Stimulated activated naive CD4-positive, alpha-beta T cell treated with Interleukin-2 at 50 U/mL for 16 hours (primary cell): ENCODE measurements at places on chromosomes 6 and 20.

DNA sequence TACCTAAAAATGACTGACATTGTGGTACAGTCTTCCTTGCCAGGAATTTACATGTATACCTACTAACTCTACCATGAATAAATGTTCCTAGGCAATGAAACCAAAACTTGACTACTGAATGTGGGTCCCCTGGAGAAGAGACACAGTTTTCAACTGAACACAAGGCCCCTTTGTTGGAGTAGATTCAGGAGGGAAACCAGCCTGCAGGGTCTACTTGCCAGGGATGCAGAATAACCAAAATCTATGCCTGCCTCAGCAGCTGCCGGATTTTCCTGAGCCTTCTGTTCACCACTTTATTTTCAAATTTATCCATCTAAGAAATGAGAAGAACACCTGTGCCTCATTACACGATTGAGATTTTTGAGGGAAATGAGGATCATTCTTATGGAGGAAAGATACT, 211.9 kb downstream of the GRM1 start:
- no peak for DNase-seq

- DNase-seq, result no peak
Observed at GRCh38 chr6:124432620-124433019, 529.6 kb upstream of the RNF217 start.

GRCh38 chr6:38813041-38813823, 98.1 kb downstream of the DNAH8 start:
- DNase-seq, result no peak

DNA sequence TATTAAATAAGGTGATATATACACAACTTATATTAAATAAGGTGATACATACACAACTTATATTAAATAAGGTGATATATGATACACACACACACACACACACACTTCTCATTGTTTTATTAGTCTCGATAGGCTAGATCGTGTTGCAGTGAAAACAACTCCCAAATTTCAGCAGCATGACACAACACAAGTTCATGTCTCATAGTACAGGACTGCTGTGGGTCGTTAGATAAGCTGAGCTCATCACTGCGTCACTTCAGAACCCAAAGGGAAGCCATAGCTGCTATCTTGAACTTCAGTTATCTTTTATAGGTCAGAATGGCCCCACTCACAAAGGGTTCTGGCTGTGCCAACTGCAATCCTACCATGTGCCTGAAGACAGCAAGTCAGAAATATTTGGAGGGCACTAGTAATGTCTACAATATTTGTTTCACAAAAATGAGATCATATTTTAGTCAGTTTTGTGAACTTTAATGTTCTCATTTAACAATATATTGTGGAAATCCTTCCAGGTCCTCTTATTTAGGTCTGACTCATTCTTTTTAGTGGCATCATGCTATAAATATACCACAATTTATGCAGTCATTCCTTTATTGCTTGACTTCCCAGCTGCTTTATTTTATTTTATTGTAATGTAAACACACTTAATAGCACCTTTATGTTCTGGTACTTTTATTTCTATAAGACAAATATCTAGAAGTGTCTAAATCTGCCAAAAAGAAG, 290.2 kb downstream of the PHACTR1 start:
- DNase-seq, result no peak

- DNase-seq, result no peak
Observed at GRCh38 chr6:147046141-147046877, 157.9 kb upstream of the STXBP5 start.

DNA sequence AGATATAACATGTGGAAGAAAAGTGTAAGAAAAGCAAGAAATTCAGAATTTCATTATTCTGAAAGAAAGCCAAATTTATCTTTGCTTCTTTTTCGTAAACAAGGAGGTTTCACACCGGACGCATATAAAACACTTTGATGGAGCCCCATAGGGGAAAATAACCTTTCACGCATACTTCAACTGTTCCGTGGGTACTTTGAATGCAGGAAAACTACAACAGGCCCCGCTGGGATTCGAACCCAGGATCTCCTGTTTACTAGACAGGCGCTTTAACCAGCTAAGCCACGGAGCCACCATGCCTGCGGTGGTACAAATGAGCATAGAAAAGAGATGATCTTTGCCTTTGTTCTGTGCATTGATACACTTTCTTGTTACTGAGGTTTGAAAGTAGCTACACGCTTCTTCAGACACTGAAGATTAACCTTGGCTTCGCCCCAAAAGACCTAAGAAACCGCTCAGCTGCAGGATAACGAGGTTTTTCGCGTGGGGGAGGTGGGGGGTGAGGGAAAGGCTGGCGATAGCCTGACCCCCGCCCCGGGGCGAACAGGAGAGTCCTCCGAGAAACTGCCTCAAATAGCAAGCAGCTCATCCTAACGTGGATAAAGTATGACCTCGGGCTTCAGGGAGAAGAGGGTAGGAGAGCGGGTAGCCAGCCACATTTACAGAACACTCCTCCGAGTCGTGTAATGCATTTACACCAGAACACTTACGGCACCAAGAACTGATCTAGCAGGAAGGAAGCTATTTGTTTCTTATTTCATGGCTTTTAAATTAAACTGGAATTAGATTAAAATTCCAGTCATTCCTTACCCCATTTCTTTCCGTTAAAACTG, 5.3 kb upstream of the HMGN4 start:
- DNase-seq, result peak; percentile 83

GRCh38 chr6:9126878-9127560, 691.7 kb upstream of the SLC35B3 start:
- no peak for DNase-seq

- DNase-seq, result no peak
Observed at GRCh38 chr6:14270142-14270893, 152.7 kb downstream of the CD83 start.

DNA sequence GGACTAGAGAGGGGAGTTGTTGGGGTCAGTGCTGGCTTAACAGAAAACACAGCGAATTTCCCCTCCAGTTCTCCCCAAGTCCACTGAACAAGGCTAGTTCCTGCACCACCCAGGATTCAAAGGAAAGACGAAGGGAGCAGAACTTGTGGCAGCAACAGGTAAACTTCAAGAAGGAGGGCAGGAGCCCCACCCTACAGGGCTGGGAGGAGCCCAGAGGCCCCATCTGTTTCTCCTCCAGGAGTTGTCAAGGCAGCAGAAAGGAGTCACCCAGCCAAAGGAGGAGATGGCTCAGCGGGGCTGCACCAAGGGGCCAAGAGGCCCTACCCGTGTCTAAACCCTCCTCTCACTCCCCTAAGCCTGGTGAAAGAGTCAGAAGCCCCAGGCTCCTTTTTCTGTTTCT, 1.7 kb downstream of the SAPCD1 start:
- no peak for DNase-seq

GRCh38 chr6:139641376-139641775, 266.9 kb upstream of the CITED2 start:
- DNase-seq, result no peak

DNA sequence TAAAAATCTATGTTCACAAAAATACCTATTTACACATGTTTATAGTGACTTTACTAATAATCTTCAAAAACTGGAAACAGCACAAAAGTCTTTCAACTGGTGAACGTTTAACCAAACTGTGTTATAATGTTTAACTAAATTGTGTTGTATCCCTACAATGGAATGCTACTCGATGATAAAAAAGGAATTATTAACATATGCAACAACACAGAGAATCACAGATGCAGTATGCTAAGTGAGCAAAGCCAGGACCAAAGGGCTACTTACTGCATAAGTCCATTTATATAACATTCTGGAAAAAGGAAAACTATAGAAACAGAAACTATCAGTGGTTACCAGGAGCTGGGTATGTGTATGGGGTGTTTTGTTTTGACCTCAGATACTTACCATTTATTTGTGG, 602.2 kb upstream of the BTBD3 start:
- DNase-seq, result no peak

- no peak for DNase-seq
Observed at GRCh38 chr6:4020822-4021132, 58.2 kb downstream of the FAM217A start.
